ENCODE measurements at places on chromosomes 5 and 9.
A peak's percentile ranks its signal among the peaks of the same experiment; 100 is the strongest.

DNA sequence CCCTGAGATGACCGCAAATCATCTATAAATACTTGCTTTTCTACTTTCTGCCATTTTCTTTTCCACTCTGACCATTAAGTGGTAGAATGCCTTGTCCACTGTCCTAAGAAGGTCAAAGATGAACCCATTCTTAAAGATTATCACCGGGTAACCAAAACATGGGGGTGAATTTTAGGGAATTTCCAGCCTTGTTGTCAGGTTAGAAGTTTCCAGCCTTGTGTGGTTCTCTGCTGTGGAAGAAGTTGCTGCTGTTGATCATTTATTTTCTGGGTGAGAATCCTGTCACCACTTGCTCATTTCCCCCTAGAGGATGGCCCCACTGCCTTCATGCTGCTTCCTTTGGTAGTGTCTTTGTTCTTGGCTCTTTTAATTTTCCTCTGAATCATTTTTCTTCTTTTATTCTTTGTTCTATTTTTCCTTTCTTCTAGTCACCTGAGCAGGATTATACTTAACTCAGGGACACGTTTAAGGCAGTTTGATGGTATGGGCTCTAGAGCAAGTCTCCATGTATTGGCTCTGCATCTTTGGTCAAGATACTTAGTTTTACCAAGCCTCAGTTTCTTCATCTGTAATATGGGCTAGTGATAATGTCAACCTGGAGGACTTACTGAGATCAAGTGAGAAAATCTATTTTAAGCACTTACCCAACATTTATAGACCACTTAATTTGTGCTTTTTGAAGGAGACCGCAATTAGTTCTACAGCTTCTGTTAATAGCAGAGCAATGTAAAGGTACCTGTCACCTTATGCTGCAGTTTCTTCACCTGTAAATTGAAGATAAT is 266.2 kb downstream of the ARHGAP26 start:
- no peak for DNase-seq

DNA sequence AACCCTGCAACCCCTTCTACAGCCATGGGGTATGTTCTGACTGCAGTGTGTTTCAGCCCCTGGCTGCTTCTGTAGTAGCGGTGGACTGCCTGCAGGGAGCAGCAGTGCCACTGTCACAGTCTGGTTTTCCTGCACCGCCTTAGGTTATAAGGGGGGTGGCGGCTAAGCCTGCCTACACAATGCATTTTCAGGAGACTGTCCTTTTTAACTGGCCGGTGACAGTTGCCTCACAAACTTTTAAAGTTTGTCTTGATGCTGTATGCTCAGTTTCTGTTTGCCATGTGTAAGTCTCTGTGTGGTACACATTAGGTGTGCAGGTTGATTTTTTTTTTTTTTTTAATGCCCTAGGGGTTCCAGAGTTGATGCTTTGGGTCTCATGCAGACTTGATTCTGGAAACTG is 53.0 kb downstream of the NUP214 start:
- peak; percentile 36 for DNase-seq

GRCh38 chr9:89548071-89548638 is 50.2 kb upstream of the SEMA4D start:
- DNase-seq = no peak

DNA sequence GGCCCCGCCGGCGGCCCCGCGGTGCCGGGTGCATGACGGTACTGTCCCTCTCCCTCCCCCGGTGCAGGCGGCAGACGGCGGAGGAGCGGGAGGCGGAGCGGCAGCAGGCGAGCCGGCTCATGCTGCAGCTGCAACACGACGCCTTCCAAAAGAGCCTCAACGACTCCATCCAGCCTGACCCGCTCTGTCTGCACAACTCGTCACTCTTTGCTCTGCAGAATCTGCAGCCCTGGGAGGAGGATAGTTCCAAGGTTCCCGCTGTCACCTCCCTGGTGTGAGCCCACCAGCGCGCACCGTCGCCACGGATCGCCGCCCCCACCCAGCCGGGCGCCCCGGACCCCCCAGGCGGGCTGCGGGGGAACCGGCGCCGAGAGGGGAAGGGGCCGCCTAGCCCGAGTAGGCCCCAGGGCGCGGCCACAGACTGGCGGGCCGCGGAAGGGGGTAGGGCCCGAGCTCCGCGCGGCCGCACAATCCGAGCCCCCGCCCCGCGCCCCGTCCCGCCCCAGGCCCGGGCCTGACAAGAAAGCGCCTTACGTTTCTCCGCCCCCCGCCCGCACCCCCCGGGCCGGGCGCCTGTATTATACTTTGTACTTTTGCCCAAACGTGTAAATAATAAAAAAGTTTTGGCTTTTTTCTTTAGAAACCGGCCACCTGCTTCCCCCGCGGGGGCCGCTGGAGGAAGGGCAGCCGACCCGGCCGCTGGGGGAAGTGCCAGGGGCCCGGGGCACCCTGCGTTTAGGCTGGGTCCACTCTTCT is 2.5 kb downstream of the TLX3 start:
- no peak for DNase-seq

GRCh38 chr5:51997949-51998348 is 614.7 kb downstream of the ISL1 start:
- DNase-seq = no peak

GRCh38 chr5:14881826-14882225 is 10.2 kb upstream of the ANKH start:
- no peak for DNase-seq

GRCh38 chr5:132012371-132013005 is 1.0 kb upstream of the ACSL6 start:
- DNase-seq = no peak

Data from substantia nigra (tissue), 51 donors.